NCI-H1436 (cell line): ENCODE measurements at places on chromosomes 1 and 21.

DNA sequence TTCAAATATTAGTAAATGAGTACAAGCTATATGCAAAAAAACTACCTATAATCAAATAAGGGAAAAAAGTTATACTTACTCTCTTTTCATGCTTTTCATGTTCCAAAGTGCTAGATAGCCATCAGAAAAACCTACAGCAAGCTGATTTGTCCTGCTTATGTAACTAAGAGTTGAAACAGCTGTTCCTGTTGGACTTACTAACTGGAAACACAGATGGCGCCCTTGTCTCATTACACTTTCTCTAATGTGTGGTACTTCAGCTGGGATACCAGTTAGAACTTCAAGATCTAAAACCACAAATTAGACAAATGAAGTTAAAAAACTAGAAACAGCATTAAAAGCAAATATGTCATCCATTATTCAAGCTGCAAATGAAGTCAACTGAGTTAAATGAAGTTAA lies 24.3 kb downstream of the AHCTF1 start:
- DNase-seq = peak; percentile 60

DNA sequence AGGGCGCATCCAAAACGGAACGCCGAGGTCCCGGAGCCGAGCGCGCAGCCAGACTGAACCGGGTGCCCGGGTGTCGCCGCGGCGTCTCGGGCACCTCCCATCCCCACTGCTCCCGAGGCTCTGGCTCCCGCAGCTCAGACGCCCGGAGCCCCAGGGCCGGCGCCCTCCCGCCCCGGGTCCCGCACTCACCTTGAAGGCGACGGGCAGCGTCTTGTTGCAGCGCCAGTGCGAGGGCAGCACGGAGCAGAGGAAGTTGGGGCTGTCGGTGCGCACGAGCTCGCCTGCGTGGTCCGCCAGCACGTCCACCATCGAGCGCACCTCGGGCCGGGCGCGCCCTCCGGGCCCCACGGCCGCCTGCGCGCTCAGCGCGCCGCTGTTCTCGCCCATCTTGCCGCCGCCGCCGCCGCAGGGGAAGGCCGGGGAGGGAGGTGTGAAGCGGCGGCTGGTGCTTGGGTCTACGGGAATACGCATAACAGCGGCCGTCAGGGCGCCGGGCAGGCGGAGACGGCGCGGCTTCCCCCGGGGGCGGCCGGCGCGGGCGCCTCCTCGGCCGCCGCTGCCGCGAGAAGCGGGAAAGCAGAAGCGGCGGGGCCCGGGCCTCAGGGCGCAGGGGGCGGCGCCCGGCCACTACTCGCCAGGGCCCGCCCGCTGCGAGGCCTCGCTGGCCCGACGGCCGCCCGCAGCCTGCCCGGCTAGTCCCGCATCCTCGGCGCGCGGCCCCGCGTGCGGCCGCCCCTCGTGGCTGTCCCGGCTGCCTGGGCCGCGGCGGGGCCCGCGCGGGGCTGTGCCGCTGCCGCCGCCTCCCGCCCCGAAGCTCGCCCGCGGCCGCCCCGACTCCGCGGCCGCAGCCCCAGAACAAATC lies 447 bp downstream of the RUNX3 start:
- DNase-seq = no peak

DNA sequence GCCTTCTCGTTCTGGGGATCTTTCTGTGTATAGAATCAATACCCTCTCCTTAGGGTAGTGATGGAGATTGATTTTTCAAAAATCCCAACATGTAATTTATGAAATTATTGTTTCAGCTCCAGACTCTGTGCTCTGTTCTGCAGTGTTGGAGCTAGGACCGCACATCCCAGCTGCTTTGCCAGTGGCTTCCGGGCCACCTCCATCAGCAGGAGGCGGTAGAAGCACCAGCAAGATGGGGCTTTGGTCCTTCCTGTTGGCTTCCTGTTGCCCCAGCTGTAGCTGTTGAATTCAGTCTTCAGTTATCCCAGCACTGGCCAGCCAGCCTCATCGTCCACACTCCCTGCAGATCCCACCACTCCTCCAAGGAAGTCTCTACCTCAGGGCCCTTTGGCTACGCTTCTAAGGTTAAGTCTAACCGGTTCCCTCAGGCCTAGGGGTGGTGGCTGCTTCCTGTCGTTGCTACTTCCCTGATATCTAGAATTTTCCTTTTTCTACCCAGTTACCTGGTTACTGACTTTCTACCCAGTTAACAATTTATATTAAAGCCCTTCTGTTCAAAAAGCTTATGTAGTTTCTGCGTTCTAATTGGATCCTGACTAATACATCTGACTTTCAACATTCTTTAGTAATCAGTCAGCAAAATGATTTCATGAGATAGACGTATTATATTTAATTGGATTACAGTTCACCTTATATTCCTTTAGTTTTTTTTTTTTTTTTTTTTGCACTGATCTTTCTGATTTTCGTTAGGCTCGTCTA lies 24.6 kb downstream of the GALNT2 start:
- DNase-seq = no peak

- DNase-seq = no peak
Observed at GRCh38 chr1:214566158-214567104, 15.0 kb upstream of the PTPN14 start.

- DNase-seq = no peak
Observed at GRCh38 chr1:25550155-25550506, 6.7 kb downstream of the LDLRAP1 start.

DNA sequence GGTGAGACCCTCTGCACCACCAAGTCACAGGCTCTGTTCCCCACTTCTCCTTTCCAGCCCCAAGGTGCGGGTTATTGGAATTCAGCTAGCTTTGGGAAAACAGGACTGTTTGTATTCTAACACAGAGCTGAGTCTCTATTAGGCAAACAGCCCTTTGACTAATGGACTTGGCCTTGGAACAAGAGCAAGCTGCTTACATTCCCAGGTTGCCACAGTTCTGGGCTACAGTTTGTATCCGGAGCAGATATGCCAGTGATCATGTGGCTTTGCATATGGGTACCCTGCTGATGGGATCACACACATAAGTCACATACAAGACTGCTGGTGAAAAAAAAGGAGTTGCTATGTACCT lies 110.5 kb upstream of the COA6 start:
- DNase-seq = no peak

- DNase-seq = no peak
Observed at GRCh38 chr1:51520700-51521248, 1.7 kb upstream of the EPS15 start.

DNA sequence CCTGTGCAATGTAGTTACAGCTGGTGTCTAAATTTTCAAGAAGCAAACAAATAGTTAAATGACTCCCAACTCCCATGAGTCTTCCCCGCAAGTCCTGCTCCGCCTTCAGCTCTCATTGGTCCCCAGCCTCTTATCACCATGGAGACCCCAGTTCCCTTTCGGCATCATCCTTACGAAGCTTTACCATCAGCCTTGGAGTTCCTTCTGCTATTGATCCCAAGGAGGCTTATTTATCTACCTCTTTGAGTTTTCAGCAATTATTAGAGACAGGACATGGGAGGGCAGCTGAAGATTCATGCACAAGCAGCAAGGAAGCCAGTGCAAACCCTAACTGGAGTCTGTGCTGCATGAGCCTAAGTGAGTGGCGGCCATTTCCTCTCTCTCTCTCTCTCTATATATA lies 12.3 kb downstream of the KCNA2 start:
- no peak for DNase-seq

GRCh38 chr1:7068552-7068951 lies 283.3 kb downstream of the CAMTA1 start:
- no peak for DNase-seq

DNA sequence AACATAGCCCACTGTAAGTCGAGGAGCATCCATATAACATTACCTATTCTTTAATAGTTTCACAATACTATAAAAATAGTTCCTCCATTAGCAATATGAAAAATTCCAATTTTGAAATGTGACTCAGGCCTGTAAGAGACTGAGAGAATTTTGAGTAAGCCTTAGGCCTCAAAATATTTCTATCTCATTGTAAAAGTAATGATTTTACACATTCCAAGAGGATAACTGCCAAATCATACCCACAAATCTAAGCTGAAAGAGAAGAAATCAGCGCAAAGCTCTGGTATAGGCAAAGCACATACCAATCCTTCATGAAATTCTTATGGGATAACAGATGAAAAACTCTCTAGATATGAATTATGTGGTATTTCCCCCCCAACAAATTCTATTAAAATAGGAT lies 144.1 kb downstream of the CDC42BPA start:
- no peak for DNase-seq

DNA sequence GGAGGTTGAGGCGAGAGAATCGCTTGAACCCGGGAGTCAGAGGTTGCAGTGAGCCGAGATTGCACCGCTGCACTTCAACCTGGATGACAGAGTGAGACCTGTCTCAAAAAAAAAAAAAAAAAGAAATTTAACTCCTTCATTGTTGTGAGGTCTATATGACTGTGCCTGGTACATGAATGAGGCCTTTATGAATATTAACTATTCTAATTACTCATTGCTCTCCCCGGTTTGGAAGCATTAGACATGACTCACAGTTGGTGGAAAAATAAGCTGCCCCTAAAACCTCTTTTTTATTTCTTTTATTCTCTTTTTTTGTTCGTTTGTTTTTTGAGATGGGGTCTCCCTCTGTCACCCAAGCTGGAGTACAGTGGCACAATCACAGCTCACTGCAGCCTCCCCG lies 3.3 kb downstream of the NPPB start:
- DNase-seq = no peak
